ENCODE measurements at places on chromosomes 2 and 18. TPM values are rescaled to one million over a fixed set of nuclear protein-coding genes. Genes with fewer than 3 reads are reported as not detected.

The NPHP1 gene
- 3.3 TPM for total RNA-seq

The LRP1B gene
- 2.5 TPM for total RNA-seq

The RAMP1 gene
- total RNA-seq = 9.1 TPM

The DSG4 gene
- total RNA-seq = not detected

The ATP6V1C2 gene
- total RNA-seq = 0.14 TPM

The ALKAL2 gene
- total RNA-seq = 1.3 TPM

The TLX2 gene
- total RNA-seq = not detected

The LYPD6 gene
- total RNA-seq = 1.1 TPM

The CDK5R2 gene
- 1.1 TPM for total RNA-seq

The CRYGC gene
- not detected for total RNA-seq

The DSG2 gene
- total RNA-seq = 168 TPM

The PJVK gene
- 2.4 TPM for total RNA-seq

The PAIP2B gene
- 1.7 TPM for total RNA-seq

The SH3YL1 gene
- total RNA-seq = 23.0 TPM

The ITGB6 gene
- 7.6 TPM for total RNA-seq

The SERPINB12 gene
- total RNA-seq = not detected

The CHRND gene
- total RNA-seq = not detected

The PLEK gene
- not detected for total RNA-seq

The GRP gene
- not detected for total RNA-seq

The GPR45 gene
- 0.22 TPM for total RNA-seq

The ZC3H8 gene
- 7.5 TPM for total RNA-seq

The KCNJ3 gene
- total RNA-seq = not detected

The CACNB4 gene
- total RNA-seq = 2.9 TPM

The KCNK3 gene
- total RNA-seq = 2.3 TPM

All from astrocyte (in vitro differentiated cells and primary cell).